RWPE1 (cell line): ENCODE measurements at places on chromosomes 6 and 20.

DNA sequence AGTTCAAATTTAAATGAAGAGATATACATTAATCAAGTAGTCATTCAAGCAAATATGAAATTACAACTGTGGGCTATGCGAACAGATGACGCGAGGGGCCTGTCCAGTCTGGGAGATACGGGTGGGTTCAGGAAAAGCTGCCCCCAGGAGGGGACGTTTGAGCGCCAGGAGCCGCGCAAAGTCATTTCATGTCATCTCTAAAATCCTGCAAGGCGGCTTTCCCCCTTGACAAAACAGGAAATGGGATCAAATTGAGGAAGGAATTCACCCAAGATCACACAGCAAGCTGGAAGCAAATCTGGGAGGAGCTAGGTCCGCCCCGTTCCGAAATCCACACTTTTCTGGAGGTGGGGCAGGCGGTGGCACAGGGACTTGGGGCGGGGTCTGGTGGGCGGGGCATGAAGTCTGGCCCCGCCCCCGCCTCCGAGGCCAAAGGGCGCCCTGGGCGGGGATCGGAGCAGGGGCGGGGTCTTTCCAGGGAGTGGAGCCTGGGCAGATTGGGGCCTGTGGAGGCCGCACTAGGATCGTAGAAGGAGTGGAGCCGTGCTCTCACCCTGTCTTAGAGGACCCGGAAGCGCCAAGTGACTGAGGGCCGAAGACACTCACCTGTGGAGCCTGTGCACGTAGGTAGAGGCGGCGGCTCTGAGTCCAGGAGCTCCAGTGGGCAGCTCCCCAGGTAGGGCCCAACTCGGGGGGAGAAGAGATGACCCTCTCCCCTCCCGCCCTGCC is at the start of gene LPIN3:
Gene LPIN3, plus strand, starts transcription at position 495 of the 729 bp plus-strand sequence. CDS start 4,983 bp downstream, outside the sequence.
- peak; percentile 100 for DNase-seq

DNA sequence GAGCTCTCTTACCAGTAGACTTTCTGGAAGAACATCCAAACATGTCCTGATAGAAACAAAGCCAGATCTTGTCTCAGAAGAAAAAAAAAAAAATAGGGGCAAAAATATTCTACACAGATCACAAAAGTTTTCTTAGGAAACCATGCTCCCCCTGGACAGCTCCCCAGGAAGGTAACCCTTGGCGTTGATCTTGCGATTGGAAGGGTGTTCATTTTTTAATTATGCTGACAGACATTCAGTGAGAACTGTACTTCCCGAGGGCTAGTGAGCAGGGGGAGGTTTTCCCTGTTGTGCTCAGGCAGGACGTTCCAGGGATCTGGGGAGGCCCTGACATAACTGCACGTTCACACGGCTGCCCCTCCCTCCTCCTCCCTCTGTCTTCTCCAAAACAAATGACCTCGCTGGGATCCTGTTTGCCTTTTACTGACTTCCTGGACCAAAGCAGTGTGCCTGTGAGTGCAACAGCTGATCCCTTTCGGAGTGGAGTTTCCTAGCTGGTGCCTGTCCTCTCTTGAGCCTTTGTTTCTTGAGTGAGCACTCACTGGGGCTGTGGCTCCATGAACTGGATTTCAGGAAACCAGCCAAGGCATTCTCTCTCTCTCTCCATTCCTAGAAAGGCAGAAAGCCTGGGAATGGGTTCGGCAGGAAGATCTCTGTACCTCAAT is 46.7 kb downstream of the MARCKS start:
- no peak for DNase-seq

DNA sequence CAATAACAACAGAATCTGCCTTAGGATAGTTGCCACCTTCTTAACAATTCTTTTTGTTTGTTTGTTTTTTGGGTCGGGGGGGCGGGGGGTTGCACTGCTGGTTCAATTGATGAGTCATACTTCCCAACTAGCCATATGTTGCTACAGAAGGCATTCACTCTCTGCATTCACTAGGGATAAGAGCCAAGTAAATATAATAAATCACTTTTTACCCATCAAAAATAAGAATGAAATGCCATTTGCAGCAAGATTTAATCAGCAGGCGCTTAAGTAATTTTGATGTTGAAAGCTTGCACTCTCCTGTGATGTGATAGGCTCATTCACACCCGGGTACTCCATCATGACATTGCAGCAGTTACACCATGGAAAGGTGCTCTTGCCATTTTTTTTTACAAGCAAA is 209.8 kb downstream of the HIVEP2 start:
- no peak for DNase-seq

- no peak for DNase-seq
These were observed 6.2 kb upstream of the SNAI1 start for GRCh38 chr20:49976542-49976941.

GRCh38 chr6:144478483-144478882 is 193.3 kb downstream of the UTRN start:
- no peak for DNase-seq
